Tibial artery (tissue), 4 donors: ENCODE measurements at places on chromosomes 1 and 21.
A peak's percentile ranks its signal among the peaks of the same experiment; 100 is the strongest.

DNA sequence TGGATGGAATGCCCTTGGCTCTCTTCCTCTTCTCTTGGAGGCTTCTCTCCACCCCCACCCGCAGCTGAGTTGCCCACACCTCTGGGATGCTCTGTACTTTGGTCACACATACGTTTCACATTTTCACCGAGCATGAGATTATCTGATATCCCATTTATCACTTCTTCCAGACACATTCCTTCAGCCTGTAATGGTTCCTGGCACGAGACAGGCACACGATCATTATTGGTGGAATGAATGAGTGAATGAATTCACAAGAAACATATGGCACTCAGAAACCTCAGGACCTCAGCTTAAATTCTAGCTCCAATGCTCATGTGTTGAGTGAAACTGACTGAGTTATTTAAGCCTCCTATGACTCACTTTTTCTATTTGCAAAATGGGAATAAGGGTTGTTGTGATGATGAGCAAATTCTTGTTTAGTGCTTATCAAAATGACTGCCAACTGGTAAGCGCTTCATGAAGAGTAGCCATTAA is 242.7 kb upstream of the JUN start:
- no peak for DNase-seq

GRCh38 chr1:111045033-111045722 is 81.5 kb upstream of the LRIF1 start:
- no peak for DNase-seq

GRCh38 chr1:162856260-162856659 is 4.7 kb downstream of the CCDC190 start:
- DNase-seq, result no peak

DNA sequence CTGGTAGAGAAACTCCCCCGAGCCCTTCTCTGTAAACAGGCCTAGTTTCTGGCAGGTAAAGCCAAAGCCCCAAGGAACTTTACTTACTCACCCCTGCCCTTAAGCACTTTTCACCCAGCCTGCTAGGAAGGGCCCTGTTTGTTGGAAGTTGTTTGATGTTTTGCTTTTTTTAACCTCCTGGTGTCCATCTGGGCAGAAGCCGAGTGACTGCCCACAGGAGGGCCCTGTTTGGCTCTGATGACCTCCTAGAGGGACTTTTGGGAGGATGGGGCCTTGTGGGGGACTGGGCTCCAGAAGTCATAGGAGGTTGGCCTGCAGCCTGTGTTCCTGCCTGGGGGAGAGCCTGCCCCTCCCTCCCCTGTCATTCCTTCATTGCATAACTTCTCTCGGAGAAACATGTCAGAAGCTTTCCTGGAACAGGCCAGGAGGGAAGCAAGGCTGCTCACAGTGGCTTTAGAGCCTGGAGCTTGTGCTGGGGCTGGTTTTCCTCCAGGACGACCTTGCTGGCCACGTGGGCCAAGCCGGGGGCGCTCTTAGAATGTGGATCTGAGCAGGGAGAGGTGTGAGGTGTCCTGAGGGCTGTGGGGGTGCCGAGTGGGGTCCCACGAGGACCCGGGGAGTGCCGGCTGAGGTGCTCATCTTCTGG is 33.9 kb downstream of the COQ8A start:
- DNase-seq, result peak; percentile 87

DNA sequence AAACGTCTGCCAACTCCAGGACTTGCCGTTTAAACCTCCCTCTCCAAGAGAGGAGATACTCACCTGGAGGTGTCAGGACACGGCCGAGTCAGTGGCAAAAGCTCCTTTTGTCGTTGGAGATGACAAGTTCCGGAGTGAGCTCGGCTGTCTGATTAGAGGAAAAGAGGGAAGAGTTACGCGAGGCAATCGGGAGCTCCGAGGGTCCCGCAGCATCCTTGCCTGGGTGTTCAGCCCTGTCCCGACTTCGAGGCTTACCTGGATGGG is 497 bp downstream of the ID3 start:
- DNase-seq, result no peak

- no peak for DNase-seq
Measured at GRCh38 chr1:16981269-16981849, 939 bp upstream of the MFAP2 start.

DNA sequence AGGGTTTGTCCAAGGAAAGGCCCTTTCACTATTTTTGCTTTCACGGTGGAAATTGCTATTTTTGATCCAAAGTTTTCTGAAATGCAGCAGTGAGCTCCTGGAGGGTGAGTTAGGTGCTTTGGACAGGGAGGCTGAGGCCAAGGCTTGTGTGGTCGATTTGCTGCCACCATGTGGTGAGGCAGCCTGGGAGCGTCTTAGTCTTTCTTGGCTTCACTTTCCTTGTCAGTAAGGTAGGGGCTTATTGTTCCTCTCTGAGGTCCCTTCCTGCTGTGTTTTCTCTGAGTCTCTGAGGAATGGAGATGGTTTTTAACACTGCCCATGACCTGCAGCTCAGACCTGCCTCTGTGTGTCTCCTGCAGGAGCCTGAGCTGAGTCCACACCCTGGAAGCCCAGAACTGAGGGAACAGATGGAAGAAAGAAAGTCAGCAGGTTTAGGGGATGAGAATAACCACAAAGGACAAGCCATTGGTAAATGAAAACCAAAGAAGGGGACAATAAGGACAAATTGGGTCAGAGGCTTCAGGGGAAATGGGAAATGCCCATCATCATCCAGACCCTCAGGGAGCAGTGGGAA is 20.1 kb upstream of the S100A10 start:
- DNase-seq, result no peak

GRCh38 chr1:224219612-224220059 is 36.6 kb downstream of the DEGS1 start:
- DNase-seq, result no peak

- no peak for DNase-seq
Measured at GRCh38 chr1:167548059-167548932, 5.3 kb downstream of the CREG1 start.

DNA sequence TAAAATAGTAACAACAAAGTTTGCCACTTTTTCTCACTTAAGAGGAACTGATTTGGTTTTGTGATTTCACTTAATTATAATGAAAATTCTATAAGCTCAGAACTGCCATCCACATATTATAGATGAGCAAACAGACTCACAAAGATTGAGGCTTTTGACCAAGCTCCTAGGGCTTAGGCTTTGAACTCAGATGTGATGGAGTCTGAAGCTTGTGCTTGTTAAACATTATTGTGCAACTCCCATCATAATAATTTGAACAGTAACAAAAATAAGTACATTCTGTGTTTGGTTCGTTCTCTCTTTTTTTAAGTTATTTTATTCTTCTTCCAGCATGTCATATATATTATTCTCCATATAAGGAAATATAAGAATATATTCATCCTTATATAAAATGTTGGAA is 403.4 kb downstream of the PTPRC start:
- no peak for DNase-seq

- DNase-seq, result no peak
Measured at GRCh38 chr1:243312952-243313634, 57.3 kb downstream of the SDCCAG8 start.

DNA sequence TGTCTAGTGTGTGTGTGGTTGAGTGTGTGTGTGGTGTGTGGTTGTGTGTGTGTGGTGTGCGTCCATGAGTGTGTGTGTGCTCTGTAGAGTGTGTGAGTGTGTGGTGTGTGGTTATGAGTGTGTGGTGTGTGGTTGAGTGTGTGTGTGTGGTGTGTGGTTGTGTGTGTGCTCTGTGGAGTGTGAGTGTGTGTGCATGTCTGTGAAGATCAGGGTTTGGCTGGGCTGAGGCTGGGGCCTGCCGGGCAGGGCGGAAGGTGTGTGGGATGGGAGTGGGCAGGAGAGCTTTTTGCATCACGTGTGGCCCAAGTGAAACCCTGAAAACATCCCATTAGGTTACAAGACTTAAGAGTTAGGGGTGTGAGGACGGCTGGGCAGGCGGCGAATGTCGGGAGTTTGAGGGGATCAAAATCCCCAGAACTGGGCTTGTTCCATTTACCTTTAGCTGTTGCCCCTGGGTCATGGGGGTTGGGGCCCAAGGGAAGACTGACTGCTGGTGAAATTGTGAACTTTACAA is 2.9 kb upstream of the FCMR start:
- DNase-seq, result no peak

- no peak for DNase-seq
Measured at GRCh38 chr1:94036730-94037129, 84.2 kb downstream of the ABCA4 start.

DNA sequence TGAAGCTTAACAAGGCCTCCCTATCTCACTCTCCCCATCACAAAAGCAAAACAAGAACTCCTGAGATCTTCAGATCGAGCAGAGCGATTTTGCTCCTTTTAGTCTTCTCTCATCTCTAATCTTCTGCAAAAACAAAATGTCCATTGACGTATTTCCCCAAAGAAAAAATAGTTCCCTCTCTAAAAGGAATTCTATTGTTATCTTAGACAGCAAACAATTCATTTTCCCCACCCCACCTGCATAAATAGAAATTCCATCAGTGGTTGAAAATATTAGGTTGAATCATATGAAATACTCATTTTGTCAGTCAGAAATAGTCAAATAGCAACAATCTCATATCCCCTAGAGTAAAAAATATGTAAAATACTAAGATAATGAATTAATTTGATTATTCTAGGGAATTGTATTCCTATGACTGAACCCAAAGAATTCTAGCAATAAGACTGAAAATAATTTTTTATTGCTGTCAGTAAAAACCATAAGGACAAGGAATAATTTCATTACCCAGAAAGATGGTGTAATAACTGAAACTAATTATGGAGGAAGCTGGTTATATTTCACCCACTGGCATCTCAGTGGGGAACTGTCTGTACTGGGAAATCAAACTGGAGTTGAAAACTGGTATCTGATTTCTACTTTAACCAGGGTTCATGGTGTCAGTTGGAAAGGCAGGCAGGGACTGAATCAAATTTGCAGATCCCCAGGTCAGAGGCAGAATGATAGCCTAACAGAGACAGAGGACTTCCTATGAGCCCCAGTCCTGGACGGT is 51.3 kb downstream of the RHOU start:
- DNase-seq, result no peak

- no peak for DNase-seq
Measured at GRCh38 chr1:223652436-223652941, 13.0 kb downstream of the CAPN8 start.

GRCh38 chr1:20604678-20605077 is 15.8 kb downstream of the CDA start:
- no peak for DNase-seq

GRCh38 chr21:46092026-46092764 is 5.7 kb upstream of the COL6A2 start:
- DNase-seq, result peak; percentile 96

GRCh38 chr21:29148530-29148929 is 18.1 kb downstream of the MAP3K7CL start:
- no peak for DNase-seq

- DNase-seq, result no peak
Measured at GRCh38 chr1:229897501-229897900, 169.5 kb upstream of the GALNT2 start.

- DNase-seq, result no peak
Measured at GRCh38 chr21:42376338-42376982, 10.1 kb upstream of the TFF1 start.

DNA sequence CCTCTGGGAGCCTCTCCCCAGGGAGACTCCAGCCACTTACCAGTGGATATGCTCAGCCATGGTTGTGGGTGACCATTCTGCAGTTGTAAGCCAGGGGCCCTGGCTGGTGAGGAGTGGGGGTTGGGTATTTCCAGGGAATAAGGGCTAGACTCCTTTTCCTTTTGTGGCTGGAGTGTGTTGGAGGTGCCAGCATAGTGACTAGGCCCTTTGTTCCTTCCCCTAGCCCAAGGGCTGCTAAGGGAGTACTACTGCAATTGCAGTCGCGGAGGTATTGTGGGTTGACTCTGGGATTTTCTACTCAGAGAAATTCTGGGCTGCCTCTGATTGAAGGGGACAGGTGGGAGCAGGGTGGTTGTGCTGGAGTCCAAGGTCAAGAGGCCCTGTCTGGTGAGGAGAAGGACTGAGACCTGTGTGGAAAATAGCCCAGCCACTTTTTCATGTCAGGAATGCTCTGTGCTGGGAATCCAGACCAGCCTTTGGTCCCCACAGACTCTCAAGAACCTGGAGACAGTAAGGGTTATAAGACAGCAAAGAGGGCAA is 43.1 kb downstream of the MROH9 start:
- no peak for DNase-seq

DNA sequence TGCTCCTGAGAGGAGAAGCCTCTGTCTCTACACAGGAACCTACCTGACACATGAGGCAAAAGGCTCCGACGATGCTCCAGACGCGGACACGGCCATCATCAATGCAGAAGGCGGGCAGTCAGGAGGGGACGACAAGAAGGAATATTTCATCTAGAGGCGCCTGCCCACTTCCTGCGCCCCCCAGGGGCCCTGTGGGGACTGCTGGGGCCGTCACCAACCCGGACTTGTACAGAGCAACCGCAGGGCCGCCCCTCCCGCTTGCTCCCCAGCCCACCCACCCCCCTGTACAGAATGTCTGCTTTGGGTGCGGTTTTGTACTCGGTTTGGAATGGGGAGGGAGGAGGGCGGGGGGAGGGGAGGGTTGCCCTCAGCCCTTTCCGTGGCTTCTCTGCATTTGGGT is 3.9 kb upstream of the ACKR1 start:
- no peak for DNase-seq

GRCh38 chr1:240074422-240074821 is 17.3 kb upstream of the FMN2 start:
- no peak for DNase-seq

- DNase-seq, result no peak
Measured at GRCh38 chr21:46646541-46647154, 11.2 kb downstream of the PRMT2 start.

DNA sequence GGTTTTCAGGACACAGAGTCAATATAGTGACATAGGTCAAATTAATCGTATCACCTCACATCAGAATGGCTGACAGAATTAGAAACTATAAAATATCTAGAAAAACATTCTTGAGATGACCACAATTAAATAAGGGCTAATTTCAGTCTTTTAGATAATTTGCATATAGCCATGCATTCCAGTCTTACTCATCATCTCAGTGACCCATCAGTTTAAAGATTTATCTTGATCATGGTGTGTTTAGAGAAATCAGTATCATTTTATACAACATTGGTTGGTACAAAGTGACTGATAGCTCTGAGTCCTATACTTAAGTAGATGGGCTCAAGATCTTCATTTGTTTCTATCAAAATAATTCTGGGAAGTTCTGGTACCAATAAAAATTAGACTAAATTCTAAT is 262.3 kb upstream of the SNX7 start:
- DNase-seq, result no peak

DNA sequence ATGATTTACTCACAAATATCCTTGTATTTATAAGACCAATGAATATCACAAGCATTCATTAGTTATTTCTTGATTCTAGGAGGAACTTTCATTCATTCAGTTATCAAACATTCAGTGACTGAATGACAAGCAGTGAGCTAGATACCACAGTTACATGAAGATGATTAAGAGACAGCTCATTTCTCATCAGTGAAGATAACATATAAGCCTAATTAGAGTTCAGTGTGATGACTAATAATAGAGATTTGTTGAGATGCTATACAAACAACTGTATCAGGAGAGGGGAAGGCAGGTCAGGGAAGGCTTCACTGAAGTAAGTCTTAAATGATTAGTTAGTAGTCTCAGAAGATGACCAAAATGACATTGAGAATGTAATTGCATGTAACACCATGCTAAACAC is 14.6 kb upstream of the C1orf105 start:
- DNase-seq, result no peak
